Activated effector memory CD4-positive, alpha-beta T cell treated with Interleukin-2 at 50 U/mL for 16 hours (primary cell): ENCODE measurements at places on chromosomes 2 and 18.

DNA sequence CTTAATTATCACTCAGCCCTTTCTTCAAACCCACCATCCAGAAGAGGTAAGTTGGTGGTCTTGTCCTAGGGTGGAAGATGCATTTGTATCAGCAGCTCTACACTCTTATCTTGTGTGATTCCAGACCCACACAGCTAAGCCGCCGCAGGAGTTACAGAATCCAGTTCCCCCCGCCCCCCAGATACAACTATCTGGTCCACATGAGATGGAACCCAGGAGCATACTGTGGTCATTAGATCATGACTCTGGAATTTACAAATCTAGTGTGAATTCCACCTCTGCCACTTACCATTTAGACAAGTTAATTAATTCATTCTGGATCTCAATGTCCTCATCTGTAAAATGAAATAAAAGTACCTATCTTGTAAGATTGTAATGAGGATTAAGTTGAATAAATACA lies 486.4 kb downstream of the BCL11A start:
- DNase-seq, result no peak

DNA sequence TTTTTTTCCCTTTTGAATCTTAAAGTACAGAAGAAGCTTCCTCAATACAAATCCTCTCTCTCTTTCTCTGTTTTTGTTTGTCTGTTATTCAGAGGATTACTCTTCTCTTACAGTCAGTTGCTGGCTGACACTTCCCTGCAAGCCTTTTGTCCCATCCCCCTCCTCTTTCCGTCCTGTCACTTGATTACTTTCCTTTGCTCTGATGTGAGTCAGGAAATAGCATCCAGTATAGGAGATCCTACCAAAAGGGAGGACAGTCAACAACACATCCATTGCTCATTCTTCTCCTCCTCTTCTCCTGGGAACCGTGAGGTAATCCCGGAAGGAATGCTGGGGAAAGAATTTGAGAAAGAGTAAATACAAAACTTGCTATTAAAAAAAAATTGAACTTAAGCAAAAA lies 79.3 kb upstream of the SCN7A start:
- DNase-seq, result no peak

DNA sequence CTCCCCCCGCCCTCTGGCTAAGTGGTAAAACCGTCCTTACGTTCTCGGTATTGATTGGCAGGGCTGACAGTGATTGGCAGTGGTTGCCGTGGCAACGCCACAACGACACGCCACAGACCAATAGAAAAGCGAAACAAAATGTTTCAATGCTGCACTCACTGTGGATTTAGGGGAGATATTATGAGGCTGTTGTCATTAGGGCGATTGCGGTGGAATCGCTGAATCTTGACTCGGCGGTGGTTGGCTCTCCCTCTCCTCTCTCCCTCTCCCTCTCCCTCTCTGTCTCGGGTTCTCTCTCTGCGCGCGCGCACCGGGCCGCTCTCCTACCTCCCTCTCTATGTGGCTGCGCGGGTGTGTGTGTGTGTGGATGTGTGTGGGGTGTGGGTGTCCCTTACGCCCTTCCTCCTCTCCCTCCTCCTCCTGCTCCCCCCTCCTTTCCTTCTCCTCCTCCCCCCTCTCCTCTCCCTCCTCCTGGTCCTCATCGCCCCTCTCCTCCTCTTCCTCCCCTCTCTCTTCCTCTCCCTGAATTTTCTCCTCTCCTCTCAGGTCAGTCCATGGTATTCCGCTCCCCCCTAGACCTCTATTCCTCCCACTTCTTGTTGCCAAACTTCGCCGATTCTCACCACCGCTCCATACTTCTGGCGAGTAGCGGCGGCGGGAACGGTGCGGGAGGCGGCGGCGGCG lies at the start of gene SIX3:
Gene SIX3 (plus strand): TSS at position 152 of the 684 bp plus-strand sequence. CDS start 403 bp downstream, at position 555.
- DNase-seq, result no peak

- DNase-seq, result no peak
These were observed at the start of gene CACNB4 for GRCh38 chr2:152098496-152099366. Gene CACNB4 (minus strand): TSS chr2:152099044.

GRCh38 chr2:240570531-240571313 lies 2.4 kb downstream of the RNPEPL1 start:
- no peak for DNase-seq

DNA sequence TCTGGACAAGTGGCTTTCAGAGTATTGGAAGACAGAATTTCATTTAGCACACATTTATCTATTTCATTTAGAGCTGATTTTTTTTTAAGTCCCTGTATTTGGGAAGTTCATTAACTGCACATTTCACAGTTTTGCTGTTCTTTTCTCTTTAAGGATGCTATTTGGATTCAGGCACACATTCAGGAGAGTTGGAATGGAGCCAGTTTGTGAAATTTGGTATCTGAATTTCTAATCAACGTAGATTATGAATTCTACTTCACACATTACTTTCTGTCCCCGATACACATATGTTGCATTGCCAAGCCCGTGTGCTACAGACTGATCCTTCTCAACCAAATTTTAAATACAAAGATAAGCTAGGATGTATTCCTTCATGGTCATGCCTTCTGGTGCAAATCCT lies 503.9 kb downstream of the IRS1 start:
- DNase-seq, result no peak

- no peak for DNase-seq
These were observed 98.2 kb downstream of the TANC1 start for GRCh38 chr2:159066541-159067156.

DNA sequence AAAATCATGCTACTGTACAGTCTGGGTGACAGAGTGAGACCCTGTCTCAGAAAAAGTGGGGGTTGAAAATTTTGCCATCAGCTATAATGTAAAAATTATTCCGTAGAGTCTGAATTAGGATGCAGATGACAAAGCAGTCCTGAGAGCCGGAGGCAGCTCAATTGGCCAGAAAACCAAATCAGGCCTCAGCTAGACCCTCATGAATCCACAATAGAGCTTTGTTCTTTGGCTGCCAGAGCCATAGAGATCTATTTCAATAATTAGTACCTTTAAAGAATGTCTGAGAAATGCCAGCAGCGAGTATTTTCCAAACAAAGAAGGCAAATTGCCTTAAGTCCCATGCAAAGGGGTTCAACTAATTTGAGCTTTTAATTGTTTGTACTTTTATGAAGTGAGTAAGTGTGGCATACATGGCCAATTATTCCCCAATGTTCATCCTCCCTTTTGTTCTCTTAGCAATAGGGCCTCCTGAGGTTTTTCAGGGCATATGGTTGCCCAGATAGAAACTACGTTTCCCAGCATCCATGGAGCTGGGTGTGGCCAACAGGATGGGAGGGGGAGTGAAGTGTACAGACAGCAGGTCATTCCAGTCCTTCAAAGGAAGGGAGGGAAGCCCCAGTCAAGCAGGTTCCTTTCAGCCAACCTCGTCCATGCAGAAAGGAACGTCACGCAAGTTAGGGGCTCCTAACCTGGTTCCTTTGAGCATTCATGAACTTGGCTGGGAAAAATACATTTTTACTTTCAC lies 211.3 kb upstream of the APCDD1 start:
- no peak for DNase-seq
